ENCODE measurements at places on chromosomes 2 and 18.

- DNase-seq = no peak
These were observed 74.3 kb upstream of the KYNU start for GRCh38 chr2:142803158-142803557.

DNA sequence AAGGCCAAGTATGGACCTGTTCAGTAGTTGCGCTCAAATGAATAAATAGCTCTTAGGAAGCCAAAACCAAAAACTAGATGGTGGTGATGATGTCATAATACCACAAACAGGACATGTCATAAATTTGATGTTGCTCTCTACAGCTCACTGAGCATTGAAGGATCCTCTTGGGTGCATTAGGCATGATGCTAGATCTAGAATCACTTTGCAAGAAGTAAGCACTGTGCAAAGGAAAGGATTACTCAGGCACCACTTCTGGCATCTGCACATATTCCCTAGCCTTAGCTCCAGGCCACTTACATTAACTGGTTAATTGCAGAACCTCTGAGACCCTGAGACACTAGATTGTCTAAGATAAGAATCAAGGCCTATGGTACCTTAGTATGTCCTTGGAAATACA lies 58.0 kb downstream of the LRRTM1 start:
- DNase-seq = peak; percentile 25

DNA sequence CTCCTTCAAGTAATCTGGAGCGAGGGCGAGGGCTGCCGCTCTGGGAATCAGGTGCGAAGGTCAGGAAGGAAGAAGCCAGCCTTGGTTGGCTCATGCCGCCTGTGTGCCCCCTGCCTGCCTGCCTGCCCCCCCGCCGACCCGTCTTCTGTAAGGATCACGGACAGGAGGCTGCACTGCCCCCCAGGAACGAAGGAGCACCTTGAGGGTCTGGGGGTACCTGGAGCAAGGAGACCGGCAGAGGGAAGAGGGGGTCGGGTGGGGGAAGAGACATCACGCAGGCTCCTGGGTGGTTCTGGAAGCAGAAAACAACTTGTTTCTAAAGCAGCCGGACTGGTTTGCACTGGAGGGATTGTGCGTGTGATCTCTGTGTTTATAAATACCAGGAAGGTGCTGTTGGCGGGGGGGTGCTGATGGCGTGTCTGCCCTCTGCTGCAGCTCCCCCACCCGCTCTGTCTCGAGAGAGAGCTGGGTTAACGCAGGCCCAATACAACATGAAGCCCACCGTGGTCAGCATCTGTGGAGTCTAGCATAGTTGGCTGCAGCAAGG lies 1.7 kb downstream of the FOSL2 start:
- peak; percentile 18 for DNase-seq

DNA sequence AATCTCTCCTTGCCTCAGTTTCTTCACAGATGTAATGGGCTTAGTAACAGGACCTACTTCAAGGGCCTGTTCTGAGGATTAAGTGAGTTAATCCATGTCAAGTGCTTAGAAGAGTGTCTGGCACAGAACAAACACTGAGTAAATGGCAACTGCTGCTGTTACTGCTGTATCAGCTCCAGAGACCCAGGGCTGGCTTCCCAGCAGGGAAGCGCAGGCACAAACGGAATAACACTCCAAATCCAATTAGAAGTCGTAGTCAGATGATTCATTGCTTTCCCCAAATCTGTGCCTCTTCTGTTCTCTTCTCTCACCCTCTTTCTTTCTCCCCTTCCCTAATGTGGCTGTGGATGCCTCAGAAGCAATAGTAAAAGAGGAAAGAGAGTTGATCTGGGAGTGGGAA lies 101.1 kb upstream of the FZD7 start:
- peak; percentile 61 for DNase-seq

- no peak for DNase-seq
These were observed 45.1 kb downstream of the DHX57 start for GRCh38 chr2:38830526-38831159.

DNA sequence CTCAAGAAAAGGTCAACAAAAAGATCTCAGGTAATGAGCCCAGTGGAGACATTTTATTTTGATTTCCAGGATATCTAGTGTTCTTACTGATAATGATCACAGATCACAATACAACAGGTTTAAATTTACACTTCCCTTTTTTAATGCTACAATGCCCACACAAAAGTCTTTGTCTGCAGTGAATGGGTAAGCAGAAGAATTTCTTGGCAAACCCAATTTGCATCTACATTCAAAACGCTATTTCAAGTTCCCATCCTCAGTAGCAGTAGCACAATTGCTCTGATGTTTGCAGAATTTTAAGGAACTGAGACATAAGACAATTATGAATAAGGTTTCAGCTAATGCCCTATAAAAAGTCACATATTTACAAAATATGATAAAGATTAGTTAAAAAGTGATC lies 929.4 kb upstream of the PIK3C3 start:
- no peak for DNase-seq

DNA sequence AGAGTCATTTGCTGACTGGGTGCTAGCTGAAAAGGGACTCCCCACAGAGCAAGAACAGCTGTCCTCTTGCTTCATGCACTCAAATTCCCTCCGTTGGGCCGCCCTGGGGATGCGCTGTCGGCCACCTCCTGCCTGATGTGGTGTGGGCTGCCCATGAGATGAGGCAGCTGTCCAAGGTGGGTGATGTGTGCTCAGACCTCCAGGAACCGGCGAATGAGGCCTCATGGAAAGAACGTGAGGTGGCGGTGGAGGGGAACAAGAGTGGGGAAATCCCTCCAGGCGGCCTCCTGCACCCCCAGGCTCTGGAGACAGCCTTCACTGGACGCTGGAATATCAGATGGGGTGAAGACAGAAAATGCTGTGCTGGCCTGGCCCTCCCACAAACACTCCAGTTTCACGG lies 79.8 kb downstream of the LONRF2 start:
- peak; percentile 59 for DNase-seq

- DNase-seq = no peak
These were observed 5.6 kb upstream of the STK39 start for GRCh38 chr2:168252976-168253375.

DNA sequence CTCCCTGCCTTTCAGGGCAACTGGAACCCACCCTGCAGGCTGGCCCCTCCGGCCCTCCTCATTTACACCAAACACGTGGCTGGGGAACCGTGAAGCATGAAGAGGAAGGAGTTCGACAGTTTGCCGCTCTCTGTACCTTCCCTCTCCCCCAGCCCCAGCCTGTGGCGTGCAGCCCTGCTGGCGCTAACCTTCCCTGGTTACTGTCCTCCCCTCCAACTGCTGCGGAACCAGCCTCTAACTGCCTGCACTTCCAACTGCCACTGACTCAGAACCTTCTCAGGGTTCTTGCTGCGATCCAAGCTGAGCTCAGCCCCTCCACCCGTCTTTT lies 19.2 kb upstream of the GNAL start:
- no peak for DNase-seq

All from NCI-H345 (cell line).